Epithelial cell of prostate (primary cell): ENCODE measurements at places on chromosomes 13 and 19.

GRCh38 chr19:36009220-36009619 is 607 bp upstream of the SYNE4 start:
- DNase-seq = no peak

DNA sequence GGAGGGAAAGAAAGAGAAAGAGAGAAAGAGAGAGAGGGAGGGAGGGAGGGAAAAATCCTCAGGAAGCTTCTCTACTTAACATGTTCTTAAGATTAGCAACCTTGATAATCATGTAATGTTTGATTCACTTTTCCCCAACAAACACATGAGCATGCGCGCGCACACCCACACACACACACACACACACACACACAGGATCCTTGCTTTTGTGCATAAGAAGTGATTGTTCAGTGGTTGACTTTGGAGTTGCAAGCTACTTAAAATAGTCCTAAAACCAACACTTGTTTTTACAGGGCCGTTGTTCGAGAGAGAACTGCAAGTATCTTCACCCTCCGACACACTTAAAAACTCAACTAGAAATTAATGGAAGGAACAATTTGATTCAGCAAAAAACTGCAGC is 100.0 kb upstream of the RAP2A start:
- no peak for DNase-seq

- no peak for DNase-seq
These were observed 1576.5 kb downstream of the PCDH9 start for GRCh38 chr13:65653613-65654012.

DNA sequence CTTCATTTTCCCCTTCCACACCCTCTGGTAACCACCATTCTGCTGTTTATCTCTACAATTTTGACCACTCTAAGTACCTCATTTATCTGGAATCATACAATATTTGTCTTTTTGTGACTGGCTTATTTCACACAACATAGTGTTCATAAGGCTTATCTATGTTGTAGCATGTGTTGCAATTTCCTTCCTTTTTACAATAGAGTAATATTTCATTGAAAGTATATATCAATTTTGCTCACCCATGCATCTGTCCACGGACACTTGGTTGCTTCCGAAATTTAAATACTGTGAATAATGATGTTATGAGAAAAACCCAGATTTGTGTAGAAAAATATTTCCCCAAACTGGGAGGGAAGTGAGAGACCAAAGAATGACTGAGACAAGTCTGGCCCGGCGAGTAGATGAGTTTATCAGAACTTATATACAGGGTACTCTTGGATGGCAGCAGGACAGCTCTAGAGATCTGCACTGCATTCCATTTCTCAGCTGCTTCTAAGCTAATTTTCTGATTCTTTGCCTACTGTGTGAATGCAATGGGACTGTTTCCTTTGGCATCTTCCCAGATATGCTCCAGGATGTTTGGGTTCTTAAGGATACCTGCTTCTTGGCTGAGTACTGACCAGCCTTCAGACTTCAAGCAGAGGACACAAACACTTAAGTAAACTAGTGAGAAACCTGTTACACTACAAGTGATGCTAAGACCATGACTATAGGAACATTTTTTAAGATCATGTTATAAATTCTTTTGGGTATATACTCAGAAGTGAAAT is 834.0 kb upstream of the PCDH9 start:
- DNase-seq = no peak

GRCh38 chr13:40366119-40366518 is 300.3 kb downstream of the FOXO1 start:
- no peak for DNase-seq

DNA sequence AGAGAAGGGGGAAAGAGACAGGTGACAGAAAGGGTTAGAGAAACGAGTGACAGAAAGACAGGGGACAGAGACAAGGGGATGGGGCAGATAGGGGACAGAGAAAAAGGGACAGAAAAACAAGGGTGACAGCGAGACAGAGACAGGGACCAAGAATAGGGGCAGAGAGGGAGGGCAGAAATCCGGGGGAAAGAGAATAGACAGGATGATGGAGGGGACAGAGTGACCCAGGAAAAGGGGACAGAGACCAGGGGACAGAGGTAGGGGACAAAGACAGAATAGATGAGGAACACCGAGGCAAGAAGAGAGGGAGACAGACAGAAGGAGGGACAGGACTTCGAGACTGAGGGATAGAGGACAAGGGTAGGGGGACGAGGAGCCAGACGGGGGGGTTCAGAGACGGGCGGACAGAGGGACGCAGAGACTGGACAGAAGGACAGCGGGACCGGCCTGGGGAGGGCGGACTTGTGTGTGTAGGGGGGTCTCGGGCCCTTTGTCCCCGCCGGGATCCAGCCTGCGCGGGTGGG is 593 bp downstream of the CADM4 start:
- no peak for DNase-seq

DNA sequence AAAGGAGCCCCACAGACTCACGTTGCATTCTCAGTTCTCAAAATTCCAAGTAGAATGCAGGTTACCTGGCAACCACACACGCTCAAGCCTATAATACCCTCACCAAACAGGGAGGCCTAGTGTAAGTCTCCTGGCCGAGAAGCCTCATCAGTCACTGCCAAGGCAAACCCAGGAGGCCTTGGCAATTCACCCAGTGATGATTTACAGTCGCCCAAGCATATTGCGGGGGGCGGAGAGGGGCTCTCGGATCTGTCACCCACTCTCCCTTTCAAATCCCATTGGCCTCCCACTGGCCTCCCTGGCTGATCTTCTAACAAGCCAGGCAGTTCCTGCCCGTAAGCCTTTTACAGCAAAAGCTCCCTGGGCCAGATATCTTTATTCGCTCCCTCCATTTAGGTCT is 1.1 kb downstream of the AKAP8L start:
- no peak for DNase-seq

DNA sequence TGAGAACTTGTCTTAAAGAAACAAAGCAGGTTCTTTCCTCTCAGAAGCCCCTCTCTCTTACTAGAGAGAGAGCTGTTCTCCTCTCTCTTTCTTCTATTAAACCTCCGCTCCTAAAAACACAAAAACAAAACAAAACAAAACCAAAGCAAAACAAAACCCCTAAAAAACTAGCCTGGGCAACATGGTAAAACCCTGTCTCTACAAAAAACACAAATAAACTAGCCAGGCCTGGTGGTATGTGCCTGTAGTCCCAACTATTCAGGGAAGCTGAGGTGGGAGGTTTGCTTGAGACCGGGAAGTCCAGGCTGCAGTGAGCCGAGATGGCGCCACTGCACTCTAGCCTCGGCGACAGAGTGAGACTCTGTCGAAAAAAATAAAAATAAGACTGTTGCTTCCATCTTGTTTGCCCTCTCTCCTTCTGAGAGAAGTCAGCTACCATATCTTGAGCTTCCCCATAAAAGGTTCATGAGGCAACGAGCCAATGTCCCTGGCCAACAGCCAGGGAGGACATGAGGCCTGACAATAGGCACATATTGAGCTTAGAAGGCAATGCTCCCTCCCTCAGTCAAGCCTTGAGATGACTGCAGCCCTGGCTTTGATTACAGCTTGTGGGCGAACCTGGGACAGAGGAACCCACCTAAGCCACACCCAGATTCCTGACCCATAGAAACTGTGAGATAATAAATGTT is 17.5 kb upstream of the FLT3 start:
- DNase-seq = no peak

DNA sequence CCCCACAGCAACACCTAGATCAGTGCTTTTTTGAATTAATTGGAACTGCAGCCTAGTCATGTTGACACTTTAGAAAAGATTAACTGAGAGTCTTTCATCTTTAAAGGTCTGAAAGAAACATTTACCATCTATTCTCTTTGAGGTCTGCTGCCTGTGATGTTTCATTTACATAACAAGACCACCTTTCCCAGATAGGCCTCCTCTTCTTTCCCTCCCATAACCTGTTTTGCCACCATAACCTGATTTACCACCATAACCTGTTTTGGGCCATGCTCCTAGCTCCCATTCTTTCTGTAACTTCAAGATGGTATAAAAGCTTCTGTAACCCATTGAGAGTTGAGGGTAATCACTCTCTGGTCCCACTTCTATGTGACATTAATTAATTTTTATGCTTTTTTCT is 320.8 kb downstream of the PCDH20 start:
- no peak for DNase-seq

DNA sequence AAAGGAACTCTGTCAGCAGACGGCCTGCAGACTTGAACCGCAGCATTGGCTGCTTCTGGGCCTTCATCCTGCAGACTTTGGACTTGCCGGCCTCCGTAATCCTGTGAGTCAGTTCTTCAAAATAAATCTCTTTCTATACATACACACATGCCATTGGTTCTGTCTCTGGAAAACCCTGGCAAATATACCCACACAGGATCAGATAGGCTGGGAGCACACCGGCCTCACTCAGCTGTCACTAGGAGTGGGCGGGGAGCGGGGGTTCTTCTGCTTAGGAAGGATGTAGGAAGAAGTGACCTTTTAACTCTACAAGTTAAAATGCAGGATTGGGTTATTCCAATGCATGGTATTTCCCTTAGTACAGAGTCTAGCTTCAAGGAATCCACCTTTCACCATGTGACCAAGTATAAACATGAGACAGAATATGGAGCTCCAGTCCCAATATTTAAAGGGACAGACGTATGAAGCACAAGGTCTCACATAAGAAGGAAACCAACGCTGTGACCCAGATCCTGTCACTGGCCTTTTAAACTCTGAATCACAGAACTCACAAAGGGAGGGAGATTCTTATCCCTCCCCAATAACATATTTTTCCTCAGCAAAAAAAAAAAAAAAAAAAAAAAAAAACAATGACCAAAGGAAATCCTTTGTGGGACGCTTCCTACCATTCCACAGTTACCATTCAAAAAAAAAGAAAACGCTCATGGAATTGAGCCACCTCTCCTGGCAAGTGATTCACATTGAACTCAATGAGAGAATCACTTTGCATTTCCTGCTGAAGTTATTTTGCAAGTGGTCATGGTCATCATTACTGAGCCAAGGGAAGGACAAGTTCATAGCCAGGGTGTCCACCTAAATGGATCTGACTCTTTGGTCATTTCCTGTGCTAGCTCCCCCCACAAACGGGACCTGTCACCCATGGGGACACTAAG is 352.9 kb downstream of the FOXO1 start:
- no peak for DNase-seq

- no peak for DNase-seq
These were observed 5.6 kb upstream of the ATP8B3 start for GRCh38 chr19:1817553-1818179.

DNA sequence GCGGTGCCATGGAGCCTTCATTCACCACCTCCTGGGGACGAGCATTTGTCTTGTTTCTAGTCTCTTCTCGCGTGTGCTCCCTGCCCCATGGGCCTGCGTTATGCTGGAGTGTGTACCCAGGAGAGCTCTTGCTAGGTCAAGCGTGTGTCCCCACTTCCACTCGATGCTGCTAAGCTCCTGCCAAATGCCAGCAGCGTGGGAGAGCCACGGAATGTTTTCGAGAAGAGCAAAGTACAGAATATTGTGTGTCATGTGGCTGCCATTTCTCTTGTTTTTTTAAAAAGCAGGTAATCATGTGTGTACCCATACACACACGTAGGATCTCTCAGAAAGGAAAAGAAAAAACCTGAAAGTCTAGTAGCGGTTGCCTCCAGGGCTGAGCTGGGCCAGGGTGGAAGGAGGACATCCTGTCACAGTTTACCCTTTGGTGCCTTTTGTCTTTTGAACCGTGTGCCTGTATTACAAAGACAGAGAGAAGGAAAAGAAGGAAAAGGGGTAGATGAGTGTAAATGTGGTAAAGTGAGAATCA is 28.6 kb downstream of the PAK4 start:
- no peak for DNase-seq

DNA sequence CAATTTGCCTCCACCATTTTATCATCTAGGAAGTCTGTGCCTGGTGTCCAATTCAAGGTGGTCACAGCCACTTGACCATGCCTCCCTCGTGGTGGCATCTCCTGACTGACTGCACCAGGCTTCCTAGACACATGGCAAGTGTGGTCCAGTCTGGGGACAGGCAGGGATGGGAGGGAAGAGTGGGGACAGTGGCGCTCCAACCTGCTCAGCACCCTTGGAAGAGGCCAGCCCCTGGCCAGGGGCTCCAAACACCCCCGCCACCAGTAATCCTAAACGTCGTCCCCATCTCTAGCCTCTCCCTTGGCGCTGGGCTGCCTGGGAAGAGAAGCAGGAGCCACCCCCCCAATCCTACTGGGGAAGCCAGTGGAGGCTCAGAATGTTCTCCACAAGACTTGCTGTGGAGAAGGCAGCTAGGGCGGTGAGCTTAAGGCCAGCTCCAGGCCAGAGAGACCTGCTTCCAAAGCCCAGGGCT is 2.7 kb downstream of the RPL36 start:
- no peak for DNase-seq

GRCh38 chr19:43148233-43148632 is 38.1 kb downstream of the PSG5 start:
- DNase-seq = peak; percentile 91

DNA sequence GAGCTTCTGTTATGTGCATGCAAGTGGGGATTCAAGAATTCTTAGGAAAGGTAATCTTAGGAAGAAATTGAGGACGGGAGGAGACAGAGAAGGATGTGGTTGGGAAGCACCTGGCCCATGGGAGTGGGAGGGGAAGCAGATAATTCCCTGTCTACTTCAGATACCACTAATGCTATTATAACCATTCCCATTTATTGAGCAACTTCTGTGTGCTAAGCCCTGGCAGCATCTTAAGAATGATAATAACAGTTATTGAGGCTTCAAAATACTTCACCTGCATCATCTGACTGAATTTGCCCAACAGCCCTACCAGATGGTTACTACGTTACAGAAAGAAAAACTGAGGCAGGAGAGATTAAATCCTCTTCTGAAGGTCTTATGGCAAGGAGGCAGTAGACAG is 1.4 kb downstream of the EPS8L1 start:
- no peak for DNase-seq

DNA sequence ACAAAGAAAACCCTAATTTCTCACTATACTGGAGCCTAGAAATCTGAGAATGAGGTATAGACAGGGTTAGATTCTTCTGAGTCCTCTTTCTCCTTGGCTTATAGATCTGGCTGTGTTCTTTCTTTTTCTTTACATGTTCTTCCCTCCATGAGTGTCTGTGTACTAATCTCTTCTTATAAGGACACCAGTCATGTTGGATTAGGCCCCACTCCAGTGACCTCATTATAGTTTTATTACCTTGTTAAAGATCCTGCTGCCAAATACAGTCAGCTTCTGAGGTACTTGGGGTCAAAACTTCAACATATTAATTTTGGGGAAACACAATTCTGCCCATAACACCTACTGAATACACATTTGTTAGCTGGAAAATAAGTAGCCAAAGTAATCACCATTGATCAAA is 302.6 kb downstream of the PCDH9 start:
- no peak for DNase-seq

- no peak for DNase-seq
These were observed 471 bp downstream of the DACH1 start for GRCh38 chr13:71866335-71867130.

DNA sequence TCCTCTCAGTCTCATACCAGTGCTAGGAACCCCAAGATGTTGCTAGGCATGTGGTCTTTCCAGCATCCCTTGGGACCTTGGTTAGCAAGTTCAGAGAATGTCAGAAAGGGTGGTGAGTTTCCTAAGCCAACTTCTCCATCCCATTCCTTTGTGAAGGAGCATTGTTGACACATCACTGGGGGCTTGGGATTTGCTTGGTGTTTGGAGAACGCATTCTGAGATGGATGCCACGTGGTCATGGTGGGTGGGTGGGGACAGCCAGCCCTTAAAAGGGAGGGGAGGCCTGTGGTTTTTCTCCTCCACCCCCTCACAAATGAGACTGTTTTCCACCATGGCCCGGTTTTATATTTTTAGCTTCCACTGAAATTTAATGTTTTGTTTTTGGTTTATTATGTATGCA is 83.3 kb upstream of the ZNF536 start:
- DNase-seq = no peak

- no peak for DNase-seq
These were observed 145.0 kb downstream of the KDM4B start for GRCh38 chr19:5113633-5114586.

- no peak for DNase-seq
These were observed 1.2 kb downstream of the PPM1N start for GRCh38 chr19:45499196-45500180.
